ENCODE measurements at places on chromosomes 11 and 22. TPM values are rescaled to one million over a fixed set of nuclear protein-coding genes. Genes with fewer than 3 reads are reported as not detected.

SLC35E4 gene
- 5.0 TPM for total RNA-seq

GNAZ gene
- 25.8 TPM for total RNA-seq

SUSD2 gene
- 4.6 TPM for total RNA-seq

PACSIN3 gene
- 75.0 TPM for total RNA-seq

C11orf42 gene
- total RNA-seq = not detected

MOGAT2 gene
- not detected for total RNA-seq

Measured in sigmoid colon (tissue), 7 donors.